ENCODE measurements at places on chromosomes 13 and 19.

DNA sequence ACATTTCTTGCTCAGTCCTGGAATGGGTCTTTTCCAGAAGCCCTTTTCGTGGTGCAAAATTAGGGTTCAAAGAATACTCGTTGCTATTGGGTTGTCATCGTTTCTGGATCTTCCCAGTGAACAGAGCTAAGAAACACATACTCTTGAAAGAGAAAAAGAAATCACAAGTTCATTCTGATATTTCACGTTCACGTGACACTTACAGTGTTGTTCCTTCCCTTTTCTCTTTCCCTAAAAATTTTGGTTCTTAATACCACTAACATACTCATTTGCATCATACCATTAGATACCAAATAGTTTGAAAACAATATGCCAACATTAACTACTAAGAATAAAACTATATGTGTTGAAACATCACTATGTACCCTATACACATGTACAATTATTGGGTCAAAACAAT, 13.4 kb upstream of the GTF2F1 start:
- no peak for DNase-seq

- no peak for DNase-seq
These were observed 666 bp downstream of the BIVM start for GRCh38 chr13:102799426-102800144.

GRCh38 chr19:30682999-30683536, 310.9 kb downstream of the ZNF536 start:
- peak; percentile 76 for DNase-seq

- no peak for DNase-seq
These were observed 448.2 kb downstream of the KCTD12 start for GRCh38 chr13:76438050-76438449.

- DNase-seq: no peak
These were observed 27.7 kb downstream of the STK24 start for GRCh38 chr13:98549006-98549727.

- DNase-seq: no peak
These were observed 110.4 kb downstream of the CRYL1 start for GRCh38 chr13:20415306-20415679.

GRCh38 chr13:30002577-30002976, 152.2 kb upstream of the UBL3 start:
- no peak for DNase-seq

- no peak for DNase-seq
These were observed 39.2 kb downstream of the KCNC3 start for GRCh38 chr19:50290011-50290410.

DNA sequence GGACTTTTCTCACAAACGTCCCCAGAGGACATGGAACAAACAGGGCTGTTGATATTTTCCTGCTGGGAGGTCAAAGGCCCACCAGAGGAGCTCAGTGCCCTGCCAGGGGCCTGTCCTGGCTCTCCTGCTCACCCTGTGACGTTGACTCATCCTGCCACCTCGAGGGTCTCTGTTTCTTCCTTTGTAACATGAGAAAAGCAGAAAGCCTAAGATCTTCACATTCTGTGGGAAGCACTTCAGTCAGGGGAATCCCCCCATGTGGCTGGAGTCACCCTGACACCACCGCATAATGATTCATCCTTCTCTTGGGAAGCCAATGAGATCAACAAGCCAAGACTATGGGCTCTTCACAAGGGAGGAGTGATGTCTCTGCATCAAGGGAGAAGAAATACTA, 147.9 kb downstream of the KATNAL1 start:
- DNase-seq: no peak

Measured in DMS 273 treated with DMSO at 0.1 percent for 48 hours (cell line).